Activated CD8-positive, alpha-beta memory T cell treated with anti-CD3 and anti-CD28 coated beads for 4 hours (primary cell): ENCODE measurements at places on chromosomes 12 and 14.

DNA sequence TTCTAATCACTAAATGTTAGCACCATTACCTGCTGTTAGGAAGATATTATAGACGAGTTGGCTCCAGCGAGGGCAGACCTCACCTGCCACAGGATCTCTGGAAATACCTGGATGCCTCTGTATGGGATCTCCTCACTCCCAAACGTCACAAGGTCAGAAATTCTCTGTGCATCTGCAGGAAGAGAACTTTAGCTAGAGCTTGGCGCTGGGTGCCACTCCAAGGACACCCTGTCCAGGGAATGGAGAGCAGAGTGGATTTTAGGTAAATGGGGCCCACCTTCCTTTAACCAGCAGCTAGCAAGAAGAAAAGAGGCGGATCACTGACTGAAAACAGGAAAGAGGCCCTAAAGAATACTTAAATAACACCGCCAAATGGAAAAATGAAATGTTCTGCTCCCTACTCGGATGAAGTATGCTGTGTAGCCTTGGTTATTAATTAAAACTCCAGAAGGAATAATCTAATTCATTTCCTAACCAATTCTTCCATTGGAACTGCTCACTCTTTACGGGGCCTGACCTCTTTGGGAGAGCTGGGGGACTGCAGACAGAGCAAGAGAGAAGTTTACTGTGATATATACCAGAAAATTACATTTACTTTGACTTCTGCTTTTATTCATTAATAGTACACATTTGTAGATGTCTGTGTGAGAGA is 4.2 kb upstream of the FOXG1 start:
- DNase-seq: no peak

- no peak for DNase-seq
Observed at GRCh38 chr12:64682572-64683277, 72.4 kb downstream of the RASSF3 start.

GRCh38 chr14:65373671-65374039 is 38.9 kb upstream of the FUT8 start:
- no peak for DNase-seq

- no peak for DNase-seq
Observed at GRCh38 chr12:102513272-102513671, 32.9 kb upstream of the IGF1 start.

- DNase-seq: no peak
Observed at GRCh38 chr14:86179980-86180379, 650.0 kb downstream of the FLRT2 start.

DNA sequence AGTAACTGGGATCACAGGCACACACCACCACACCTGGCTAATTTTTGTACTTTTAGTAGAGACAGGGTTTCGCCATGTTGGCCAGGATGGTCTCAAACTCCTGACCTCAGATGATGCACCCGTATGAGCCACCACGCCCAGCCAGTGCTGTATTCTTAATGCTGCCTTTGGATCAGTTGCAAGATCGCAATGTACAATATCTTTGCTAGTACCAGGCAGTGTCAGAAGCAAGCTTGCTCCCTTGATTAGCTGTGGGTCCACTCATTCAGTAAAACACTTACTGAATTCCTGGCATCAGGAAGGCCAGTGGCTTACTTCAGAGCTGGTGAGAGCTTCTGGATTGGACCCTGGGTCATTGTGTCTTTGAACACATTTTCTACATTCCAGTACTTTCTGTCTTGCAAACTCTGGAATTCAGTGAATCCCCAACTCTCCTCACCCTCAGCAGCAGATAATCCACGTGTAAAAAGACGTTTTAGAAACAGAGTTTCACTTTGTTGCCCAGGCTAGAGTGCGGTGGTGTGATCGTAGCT is 1183.7 kb downstream of the AACS start:
- no peak for DNase-seq

- no peak for DNase-seq
Observed at GRCh38 chr12:27861428-27862167, 81.6 kb upstream of the MANSC4 start.

- no peak for DNase-seq
Observed at GRCh38 chr12:122489038-122489437, 11.7 kb downstream of the ZCCHC8 start.

DNA sequence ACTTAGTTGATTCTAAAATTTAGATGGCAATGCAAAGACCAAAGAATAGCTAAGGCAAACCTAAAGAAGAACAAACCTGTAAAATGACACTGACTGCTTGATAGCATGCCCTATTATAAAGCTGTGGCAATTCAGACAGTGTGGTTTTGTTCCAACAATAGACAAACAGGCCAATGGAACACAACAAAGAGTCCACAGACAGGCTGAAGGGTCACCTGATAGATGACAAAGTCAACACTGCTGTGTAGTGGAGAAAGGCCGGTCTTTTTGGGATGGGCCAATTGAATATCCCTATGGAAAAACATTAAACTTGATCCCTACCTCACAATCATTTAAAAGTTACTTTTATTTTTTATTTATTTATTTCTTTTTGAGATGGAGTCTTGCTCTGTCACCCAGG is 33.8 kb upstream of the SLC25A3 start:
- DNase-seq: no peak

DNA sequence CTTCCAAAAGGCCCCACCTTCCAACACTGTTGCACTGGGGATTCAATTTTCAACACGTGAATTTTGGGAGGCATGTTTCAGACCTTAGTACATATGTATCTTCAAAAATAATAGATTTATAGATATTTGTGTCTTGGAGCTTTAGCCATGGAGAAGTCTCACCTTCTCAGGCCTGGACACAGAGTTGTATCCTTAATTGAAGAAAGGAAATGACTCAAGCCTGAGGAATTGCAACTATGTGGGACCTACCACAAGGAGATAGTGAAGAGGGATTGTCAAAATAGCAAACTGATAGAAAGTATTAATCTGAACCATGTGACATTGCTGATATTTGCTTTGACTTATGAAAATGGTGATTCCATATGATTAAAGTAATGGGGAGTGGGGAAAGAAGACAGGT is 89.8 kb downstream of the ACSS3 start:
- DNase-seq: no peak

- DNase-seq: no peak
Observed at GRCh38 chr14:56952766-56953473, 142.6 kb upstream of the OTX2 start.

DNA sequence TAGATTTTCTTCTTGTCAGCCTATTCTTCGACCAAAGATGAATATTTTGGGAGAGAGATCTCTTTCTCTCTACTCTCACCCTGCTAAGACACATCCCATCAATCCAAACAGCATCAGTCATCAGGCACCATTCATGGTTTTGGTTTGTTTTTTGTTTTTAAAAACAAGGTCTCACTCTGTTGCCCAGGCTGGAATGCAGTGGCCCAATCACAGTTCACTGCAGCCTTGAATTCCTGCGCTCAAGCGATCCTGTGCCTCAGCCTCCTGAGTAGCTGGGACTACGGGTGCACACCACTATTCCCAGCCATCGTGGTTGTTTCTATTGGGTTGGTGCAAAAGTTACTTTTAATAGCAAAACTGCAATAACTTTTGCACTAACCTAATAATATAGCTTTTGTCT is 14.4 kb upstream of the ITPR2 start:
- DNase-seq: no peak

DNA sequence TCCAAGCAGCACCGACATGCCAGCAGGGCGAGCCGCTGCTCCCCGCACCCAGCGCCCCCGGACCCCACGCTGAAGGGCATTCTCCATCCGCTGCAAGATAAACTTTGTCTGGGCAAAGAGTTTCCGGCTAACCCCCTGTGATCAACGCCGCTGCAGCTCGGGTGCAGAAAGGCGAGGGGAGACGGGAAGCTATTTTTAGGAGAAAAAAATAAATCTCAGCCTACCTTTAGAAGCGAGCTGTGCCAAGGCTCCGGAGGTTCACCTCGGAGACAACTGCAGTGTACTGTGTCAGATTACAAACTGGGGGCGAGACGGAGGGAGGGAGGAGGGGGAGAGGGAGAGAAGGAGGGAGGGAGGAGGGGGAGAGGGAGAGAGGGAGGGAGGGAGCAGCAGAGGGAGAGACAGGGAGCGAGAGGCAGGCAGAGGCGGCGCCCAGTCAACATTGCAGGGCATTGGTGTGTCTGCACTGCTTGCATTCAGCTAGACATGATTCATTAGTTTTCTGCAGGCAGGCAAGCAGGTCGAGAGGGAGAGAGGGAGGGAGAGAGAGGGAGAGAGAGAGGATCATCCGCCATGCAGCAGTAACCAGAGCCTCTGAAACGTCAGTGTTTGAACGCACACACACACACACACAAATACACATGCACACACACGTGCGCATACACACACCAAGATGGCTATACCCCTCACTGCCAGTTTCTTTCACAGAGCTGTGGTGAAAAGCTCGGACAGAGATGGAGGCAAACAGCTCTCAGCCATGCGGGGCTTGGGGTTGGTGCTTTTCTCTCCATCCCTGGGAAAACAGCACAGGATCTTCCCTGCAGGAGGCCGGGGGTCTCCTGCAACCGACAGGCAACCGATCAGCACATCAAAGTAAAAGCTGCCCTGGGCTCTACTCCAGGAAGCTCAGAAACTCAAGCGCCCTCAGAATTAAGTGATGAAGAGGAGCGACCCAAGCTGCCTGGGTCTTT is at the start of gene RIMBP2:
Gene RIMBP2, minus strand, starts transcription at position 302 of the 971 bp plus-strand sequence. CDS start 237,286 bp downstream, outside the sequence.
- no peak for DNase-seq

DNA sequence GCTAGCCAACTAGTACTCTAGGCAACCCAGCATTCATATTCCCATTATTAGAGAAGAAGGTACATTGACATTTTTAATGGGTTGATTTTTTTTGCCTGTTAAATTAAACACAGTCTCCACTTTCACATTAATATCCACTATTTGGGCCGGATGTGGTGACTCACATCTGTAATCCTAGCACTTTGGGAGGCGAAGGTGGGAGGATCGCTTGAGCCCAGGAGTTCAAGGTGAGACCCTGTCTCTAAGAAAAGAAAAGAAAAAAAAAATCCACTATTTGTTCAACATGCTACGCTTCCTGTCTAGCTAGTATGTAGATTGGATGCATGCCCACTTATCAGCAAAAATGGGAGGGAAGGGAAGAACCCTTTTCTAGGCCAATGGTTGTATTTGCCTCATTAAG is 7.1 kb upstream of the CRADD start:
- DNase-seq: no peak

- DNase-seq: no peak
Observed at GRCh38 chr12:42482041-42482747, 107.4 kb downstream of the PRICKLE1 start.

- no peak for DNase-seq
Observed at GRCh38 chr12:70070494-70071007, 172.7 kb upstream of the CNOT2 start.

DNA sequence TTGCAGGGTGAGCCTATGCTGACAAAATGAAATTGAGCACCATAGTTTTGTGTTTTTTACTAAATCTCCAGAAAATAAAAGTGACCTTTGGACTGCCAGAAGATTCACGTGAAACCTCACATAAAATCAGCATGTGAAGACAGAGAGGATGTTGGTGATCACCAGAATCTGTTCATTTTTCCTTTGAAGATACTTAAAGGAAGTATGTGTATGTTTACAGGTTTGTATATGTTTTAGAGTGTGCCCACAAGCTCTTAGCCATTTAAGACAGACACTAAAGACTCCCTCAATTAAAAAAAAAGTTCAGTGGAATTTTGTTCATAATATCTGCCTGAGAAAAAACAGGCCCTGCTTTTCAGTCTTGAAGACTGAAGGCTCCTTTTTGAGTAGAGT is 25.9 kb downstream of the DDX47 start:
- DNase-seq: no peak

DNA sequence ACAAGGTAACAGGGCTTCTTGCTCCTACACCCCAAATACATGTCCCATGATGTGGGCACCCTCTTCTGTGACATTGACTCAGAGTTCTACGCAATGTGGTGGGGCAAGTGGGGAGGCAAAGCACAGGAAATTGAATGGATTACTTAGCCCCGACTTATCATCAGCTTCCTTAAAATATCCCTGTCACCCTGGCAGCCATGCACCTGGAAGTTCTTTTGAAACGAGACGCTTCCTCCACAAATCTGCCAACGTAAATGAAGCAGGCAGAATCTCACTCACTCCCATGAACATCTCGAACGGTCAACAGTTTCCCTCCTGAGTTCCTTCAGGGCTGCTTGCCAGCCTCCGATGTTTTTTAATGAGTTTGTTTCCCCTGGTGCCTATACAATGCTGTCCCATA is 33.5 kb downstream of the RNFT2 start:
- no peak for DNase-seq

DNA sequence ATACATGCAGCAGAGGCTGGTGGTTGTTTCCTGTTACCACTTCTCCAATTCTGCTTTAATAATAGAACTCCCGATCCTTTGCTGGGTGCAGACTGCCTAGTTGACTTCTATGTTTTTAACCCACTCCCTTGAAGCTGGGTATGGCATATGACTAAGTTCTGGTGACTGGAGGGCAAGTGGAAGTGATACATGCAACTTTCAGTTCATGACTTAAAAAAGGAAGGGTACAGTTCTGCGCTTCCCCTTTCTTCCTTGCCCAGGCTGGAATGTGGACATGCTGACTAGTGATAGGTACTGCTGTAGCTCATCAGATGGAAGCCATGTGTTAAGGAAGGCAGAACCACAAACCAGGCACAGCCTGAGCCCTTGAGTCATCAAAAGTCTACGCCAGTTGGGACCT is 2.4 kb upstream of the A2M start:
- DNase-seq: no peak

DNA sequence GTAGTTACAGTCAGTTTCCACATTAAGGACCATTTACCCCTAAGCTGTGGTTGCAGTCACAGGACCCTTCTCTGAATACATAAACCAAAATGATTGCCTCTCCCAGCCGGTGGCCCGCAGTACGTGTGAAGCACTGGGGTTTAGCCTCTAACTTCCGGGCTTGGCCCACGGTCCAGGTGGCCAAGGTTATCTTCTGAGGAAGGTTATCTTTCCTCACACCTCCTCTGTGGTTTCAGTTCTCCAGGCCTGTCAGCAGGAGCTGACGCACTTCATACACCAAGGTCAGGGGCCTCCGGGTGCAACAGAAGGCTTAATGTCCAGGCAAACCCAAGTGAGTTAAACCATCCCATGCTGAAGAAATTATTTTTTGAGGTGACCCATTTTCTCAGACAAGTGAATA is 291.0 kb upstream of the FKBP4 start:
- DNase-seq: no peak

GRCh38 chr12:99736760-99737269 is 89.3 kb downstream of the GARIN6 start:
- DNase-seq: no peak

- no peak for DNase-seq
Observed at GRCh38 chr12:51869496-51869865, 18.4 kb upstream of the ANKRD33 start.

DNA sequence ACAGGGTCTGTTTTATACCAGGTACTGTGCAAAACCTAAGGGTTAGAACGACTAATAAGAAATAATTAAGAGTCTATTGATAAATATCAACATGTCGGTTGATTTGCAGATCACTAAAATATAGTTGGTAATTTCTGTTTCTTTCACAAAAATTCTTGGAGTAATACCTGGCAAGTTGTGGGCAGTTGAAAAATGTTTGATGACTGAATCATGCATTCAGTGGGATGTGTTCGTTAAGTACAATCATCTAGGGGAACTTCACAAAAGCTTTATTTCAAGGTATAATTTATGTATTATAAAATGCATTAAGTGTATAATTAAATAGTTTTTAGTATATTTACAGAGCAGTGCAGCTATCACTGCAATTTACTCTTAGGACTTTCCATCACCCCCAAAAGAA is 120.0 kb downstream of the KCNA5 start:
- DNase-seq: no peak
